ENCODE measurements at places on chromosomes 1 and 21. TPM values are rescaled to one million over a fixed set of nuclear protein-coding genes. Genes with fewer than 3 reads are reported as not detected.

Gene C8A
- not detected for polyA plus RNA-seq

Gene MTARC2
- polyA plus RNA-seq = 2.1 TPM

Gene KRTAP7-1
- not detected for polyA plus RNA-seq

Gene RGS18
- polyA plus RNA-seq = not detected

Gene SMIM12
- 42.6 TPM for polyA plus RNA-seq
